ENCODE measurements at places on chromosomes 4 and X.

DNA sequence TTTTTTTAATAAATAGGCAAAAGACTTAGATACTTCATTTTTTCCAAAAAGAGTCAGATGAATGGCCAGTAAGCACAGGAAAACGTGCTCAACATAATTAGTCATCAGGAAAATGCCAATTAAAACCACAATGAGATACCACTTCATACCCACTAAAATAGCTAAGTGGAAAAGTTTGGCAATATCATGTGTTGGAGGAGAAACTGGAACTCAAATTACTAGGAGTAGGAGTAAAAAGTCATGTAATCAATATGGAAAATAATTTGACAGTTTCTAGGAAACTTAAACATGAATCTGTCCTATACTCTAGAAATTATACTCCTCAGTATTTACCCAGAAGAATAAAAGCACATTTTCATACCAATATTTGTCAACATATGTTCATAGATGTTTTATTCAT lies 449.8 kb downstream of the INPP4B start:
- DNase-seq, result no peak

GRCh38 chr4:61992351-61992750 lies 792.2 kb downstream of the ADGRL3 start:
- DNase-seq, result no peak

- DNase-seq, result no peak
Measured at GRCh38 chr4:110666030-110666429, 43.2 kb upstream of the PITX2 start.

GRCh38 chr4:61094854-61095598 lies 105.1 kb upstream of the ADGRL3 start:
- DNase-seq, result no peak

GRCh38 chrX:147228153-147228552 lies 413.6 kb upstream of the CXorf51A start:
- DNase-seq, result no peak

DNA sequence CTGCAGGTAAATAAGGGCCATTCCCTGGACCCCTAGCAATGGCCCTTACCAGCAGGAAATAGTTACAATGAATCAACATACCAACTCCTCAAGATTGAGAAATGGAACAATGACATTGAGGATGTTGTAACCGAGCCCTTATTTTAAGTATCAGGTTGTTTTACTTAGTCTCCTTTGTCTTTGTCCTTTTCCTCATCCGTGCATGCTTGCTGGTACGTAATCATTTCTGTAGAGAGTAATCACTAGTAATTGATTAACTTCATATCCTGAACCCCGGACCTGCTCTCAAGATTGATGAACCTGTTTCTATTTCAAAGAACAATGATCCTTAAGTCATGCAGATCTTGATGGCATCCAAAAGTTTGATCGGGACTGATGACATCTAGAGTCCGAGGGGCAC lies 98.6 kb upstream of the LANCL3 start:
- DNase-seq, result no peak
